Lung (tissue), 17 donors: ENCODE measurements at places on chromosomes 13 and 19. TPM values are rescaled to one million over a fixed set of nuclear protein-coding genes. Genes with fewer than 3 reads are reported as not detected.
A peak's percentile ranks its signal among the peaks of the same experiment; 100 is the strongest.

Gene SIGLEC12
- polyA plus RNA-seq = 0.12 TPM

Gene STOML3
- 2.0 TPM for polyA plus RNA-seq

Gene UGGT2
- 8.2 TPM for polyA plus RNA-seq

Gene TNNI3
- polyA plus RNA-seq = 2.2 TPM

Gene CLPTM1
- 88.0 TPM for polyA plus RNA-seq

Gene BCL2L12
- polyA plus RNA-seq = 23.5 TPM

Gene ERCC2
- polyA plus RNA-seq = 11.9 TPM

Gene PPM1N
- polyA plus RNA-seq = 1.0 TPM

Gene CYP4F8
- polyA plus RNA-seq = not detected

DNA sequence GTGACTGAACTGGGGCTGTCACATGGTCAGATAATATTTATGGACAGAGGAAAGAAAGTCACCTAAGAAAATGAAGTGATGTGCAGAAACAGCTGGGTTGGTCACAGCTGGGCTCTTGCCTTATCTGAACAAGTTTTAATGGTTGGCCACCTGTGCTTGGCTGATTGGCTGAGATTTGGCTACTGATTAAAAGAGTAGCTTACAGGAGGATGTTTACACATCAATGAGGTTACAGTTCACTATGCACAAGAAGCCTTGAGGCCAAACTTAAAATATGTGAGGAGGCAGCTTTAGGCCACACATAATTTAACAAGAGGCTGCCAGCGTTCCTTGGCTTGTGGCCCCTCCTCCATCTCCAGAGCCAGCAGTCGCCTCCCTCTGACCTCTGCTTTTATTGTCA lies 99.2 kb upstream of the C1QTNF9B start:
- DNase-seq = no peak

- DNase-seq = no peak
Observed at GRCh38 chr13:68940049-68940448, 1167.6 kb upstream of the ATXN8OS start.

GRCh38 chr19:21680671-21681070 lies 86.7 kb downstream of the ZNF100 start:
- DNase-seq = no peak

DNA sequence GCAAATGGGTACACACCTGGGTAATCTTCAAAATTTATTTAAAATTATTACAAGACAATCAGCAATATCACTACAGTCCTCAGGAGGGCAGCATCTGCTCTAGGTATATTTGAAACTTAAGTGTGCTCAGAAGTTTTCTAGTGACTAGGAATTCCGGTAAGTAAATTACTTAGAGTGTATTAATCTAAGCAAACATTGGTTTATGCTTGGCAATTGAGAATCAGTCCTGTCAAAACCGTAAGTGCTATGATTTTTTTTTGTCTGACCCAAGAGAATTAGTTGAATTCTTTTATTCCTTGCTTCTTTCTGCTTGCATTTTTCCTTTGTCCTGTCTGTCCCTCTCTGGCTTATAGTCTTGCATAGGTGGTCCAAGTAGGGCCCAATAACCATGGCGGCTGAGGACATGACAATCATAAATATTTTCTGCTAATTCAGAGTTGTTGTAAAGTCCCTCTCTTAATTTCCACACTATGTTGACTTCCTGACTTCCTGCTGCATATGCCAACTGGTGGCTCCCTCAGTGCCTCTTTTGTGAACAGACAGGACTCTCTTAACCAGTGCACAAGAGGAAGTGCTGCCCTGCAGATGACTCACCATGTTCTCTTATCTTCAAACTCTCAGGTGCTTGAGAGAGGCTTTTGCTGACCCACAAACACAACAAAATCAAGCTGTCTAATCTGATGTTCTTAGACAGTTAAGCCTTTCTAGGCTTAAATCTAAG lies 82.2 kb downstream of the SLAIN1 start:
- DNase-seq = peak; percentile 56

DNA sequence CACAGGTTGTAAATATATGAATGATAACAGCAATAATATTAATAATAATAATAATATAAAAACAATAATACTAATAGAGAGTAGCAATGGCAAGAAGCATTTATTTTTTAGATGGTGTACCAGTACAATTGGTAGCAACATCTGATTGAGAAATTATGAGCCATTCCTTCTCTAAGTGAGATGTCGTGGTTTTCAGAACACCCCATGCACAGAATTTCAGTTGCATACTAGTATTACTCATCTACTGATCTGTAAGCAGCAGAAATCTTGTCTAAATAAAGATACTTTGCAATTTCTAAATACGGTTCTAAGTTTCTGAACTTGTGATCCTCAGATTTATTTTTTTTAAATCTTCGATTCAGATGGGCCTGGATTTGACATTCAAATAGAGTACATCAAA lies 788.0 kb upstream of the ATXN8OS start:
- no peak for DNase-seq

DNA sequence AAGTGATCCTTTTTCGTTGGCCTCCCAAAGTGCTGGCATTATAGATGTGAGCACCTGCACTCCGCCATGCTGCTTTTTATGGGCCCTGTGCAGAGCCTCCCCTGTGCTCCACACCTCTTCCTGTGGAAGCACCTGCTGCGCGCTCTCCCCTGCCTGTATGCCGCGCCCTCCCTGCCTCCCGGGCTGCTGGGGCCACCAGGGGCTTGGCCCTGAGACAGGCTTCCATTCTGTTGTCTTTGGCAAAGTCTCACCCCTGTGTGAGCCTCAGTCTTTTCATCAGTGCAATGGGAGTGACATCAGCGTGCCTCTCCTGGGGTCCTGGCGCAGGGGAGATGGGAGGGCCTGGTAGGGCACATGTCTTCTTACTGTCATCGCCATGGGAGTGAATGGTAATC lies 1.3 kb downstream of the FAM174C start:
- no peak for DNase-seq

DNA sequence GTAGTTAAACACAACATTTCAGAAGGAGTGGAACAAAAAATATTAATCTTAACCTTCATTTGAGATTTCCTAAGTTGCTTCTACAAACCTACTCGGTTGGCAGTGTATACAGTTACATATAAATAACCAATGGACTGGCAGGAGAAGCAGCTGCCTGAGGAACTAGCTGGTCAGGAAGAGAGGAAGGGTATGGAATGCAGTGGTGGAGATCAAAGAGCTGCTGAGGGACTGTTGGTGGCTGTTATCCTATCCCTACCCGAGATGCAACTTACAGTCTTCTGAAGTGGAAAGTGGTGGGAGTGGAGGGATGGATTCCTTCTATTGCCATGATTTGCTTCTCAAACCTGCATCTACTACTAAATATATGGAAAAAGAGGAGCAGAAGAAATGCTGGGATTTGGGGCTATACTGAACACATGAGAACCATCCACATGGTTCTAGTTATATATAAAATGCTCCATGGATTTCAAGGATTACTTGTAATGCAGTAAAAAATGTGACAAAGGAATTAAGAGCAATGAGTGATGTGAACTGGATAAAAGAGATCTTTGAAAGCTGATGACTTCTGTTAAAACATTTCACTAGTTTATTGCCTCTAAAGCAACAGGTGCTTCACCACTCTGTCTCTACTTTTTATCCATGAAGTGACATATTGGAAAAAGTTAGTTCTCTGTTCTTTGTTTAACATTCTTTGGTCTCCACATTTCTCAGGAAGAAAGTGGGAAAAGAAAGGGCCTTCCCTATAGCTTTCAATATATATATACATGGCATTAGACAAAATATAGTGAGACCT lies 29.9 kb downstream of the MICU2 start:
- DNase-seq = no peak

- no peak for DNase-seq
Observed at GRCh38 chr19:30674656-30675055, 302.5 kb downstream of the ZNF536 start.

- DNase-seq = no peak
Observed at GRCh38 chr19:53212703-53213320, 19.7 kb upstream of the ZNF665 start.
